ENCODE measurements at places on chromosomes 13 and 19. TPM values are rescaled to one million over a fixed set of nuclear protein-coding genes. Genes with fewer than 3 reads are reported as not detected.

- H3K36me3 ChIP-seq: no peaks in the 10 kb centered on the region
- no peaks in the 10 kb centered on the region for H3K4me1 ChIP-seq
- H3K27ac ChIP-seq: no peak overlapping the region
- no peaks in the 10 kb centered on the region for H3K27me3 ChIP-seq
- no peak overlapping the region for H3K4me3 ChIP-seq
Observed at GRCh38 chr13:50629497-50629896, 214.0 kb downstream of the DLEU7 start.

- no peak overlapping the region for H3K4me3 ChIP-seq
- H3K27ac ChIP-seq: no peak overlapping the region
- no peaks in the 10 kb centered on the region for H3K4me1 ChIP-seq
- H3K27me3 ChIP-seq: no peaks in the 10 kb centered on the region
- H3K36me3 ChIP-seq: peaks cover under 1% of the 10 kb centered on the region
Observed at GRCh38 chr19:35642312-35642711, 767 bp downstream of the ETV2 start.

DNA sequence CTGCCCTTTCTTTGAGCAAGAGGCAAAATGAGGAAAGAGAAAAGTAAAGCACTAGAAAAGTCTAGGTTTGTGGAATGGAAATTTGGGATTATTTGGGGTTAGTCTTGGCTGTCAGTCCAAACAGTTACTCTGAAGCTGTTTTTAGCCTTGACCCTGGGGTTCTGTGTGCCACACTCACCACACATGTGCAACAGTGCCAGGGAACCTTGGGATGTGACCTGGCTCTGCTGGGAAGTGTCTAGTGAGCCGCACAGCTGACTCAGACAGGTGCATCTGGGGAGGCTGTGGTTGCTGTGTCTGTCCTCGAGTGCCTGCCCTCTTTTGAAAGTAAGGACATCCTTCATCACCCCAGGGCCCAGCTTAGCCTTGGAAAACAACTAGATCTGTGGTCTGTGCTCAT lies 15.8 kb downstream of the MICOS13 start:
- H3K36me3 ChIP-seq: peaks cover 88% of the 10 kb centered on the region
- H3K27me3 ChIP-seq: no peaks in the 10 kb centered on the region
- H3K27ac ChIP-seq: no peak overlapping the region
- no peak for DNase-seq
- H3K4me1 ChIP-seq: no peaks in the 10 kb centered on the region
- no peak overlapping the region for H3K4me3 ChIP-seq

The DCLK1 gene
- 0.82 TPM for total RNA-seq

The DNAAF3 gene
- total RNA-seq: 2.0 TPM

The NXNL1 gene
- total RNA-seq: not detected

The KLF1 gene
- total RNA-seq: 0.12 TPM

The ZNF443 gene
- total RNA-seq: 1.2 TPM
